Central memory CD8-positive, alpha-beta T cell (primary cell): ENCODE measurements at places on chromosomes 6 and 20.
A peak's percentile ranks its signal among the peaks of the same experiment; 100 is the strongest.

- no peak overlapping the region for H3K27ac ChIP-seq
- H3K27me3 ChIP-seq = no peaks in the 10 kb centered on the region
- no peak overlapping the region for H3K4me3 ChIP-seq
- no peaks in the 10 kb centered on the region for H3K4me1 ChIP-seq
- H3K36me3 ChIP-seq = no peaks in the 10 kb centered on the region
- DNase-seq = no peak
Observed at GRCh38 chr6:18792866-18793265, 405.7 kb downstream of the RNF144B start.

DNA sequence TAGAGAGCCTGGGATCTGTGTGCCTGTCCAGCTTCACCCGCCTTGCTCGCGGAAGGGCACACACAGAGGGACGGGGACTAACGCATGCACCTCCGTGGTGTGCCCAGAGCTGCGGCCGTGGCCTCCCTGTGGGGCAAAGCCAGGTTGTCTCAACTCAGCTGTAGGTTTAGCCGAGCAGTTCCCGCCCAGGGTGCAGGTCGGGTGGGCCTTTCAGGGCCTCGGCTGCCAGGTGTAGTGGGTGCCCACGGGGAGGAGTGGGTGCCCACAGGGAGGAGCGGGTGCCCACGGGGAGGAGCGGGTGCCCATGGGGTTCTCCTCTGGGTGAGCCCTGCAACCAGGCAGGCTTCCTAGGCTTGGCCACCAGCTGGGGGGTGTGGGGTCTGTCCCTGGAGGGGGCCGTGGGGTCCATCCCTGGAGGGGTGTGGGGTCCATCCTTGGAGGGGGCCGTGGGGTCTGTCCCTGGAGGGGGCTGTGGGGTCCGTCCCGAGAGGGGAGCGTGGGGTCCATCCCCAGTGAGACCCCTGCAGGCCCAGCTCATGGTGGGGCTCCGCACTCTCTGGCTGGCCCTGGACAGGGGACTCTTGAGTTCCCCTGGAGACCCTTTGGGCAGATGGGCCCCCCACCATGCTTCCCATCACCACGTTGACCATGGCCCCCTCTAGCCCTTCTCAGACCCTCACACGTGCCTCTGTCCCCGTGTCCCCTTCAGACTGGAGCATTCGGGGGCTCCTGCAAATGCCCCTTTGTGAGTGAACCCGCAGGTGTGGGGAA, 37.8 kb upstream of the CHRNA4 start:
- no peak overlapping the region for H3K27ac ChIP-seq
- no peak for DNase-seq
- no peak overlapping the region for H3K4me3 ChIP-seq
- peaks cover 31% of the 10 kb centered on the region for H3K27me3 ChIP-seq

DNA sequence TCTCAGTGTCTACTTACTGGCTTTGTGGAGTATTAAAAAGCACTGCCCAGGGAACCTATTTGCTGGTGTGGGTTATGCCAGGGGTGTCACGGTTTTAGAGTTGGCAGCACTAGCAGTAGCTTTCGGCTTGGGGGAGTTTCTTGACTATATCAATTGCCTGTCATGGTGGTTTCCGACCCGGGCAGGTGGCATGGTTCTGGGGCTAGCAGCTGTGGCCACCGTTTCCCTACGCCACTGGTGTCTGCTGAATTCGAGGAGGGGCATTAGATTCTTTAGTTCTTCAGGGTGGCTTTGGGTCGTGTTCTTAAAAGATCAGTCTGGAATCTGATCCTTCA, 55.6 kb upstream of the FOXC1 start:
- H3K36me3 ChIP-seq = peaks cover 1% of the 10 kb centered on the region
- H3K27ac ChIP-seq = peak overlapping the region; percentile 80
- peak overlapping the region; percentile 75 for H3K4me3 ChIP-seq
- H3K27me3 ChIP-seq = peaks cover 12% of the 10 kb centered on the region
- H3K4me1 ChIP-seq = peaks cover 26% of the 10 kb centered on the region

DNA sequence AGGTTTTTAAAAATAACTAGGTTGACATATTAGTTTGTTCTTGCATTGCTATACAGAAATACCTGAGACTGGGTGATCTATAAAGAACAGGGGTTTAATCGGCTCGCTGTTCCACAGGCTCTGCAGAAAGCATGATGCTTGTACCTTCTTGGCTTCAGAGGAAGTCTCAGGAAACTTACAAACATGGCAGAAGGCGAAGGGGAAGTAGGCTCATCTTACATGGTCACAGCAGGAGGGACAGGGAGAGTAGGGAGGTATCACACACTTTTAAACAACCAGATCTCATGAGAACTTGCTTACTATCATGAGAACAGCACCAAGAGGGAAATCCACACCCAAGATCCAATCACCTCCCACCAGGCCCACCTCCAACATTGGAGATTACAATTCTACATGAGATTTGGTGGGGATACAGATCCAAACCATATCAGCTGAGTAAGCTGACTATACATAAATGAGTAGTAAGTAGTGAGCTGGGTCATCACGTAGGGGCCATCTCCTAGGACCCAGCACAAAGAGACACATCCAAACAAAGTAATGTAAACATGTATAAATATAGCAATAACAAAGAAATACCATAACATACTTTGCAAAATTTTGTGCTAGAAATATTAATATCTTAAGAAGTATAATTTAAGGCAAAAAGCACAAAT, 31.4 kb upstream of the SIRPG start:
- no peak overlapping the region for H3K4me3 ChIP-seq
- peaks cover 43% of the 10 kb centered on the region for H3K4me1 ChIP-seq
- no peak overlapping the region for H3K27ac ChIP-seq
- H3K27me3 ChIP-seq = no peaks in the 10 kb centered on the region

DNA sequence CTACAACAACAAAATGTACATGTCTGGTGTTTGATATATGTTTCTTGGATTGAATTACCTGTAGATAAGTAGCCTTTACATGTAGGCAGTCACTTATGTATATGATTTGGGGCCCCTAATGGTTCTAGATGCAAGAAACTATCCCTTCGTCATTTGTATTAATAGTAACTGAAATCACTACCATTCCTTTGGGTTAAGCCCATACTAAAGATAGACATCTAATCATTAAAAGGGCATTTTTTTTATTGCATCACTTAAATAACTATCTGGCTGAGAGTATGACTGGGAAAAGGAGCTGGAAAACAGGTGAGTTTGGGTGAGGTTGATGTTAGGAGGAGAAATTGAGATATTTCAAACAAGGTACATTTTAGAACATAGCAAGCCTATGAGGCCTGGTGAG, 213.5 kb upstream of the PLN start:
- H3K36me3 ChIP-seq = no peaks in the 10 kb centered on the region
- no peak overlapping the region for H3K4me3 ChIP-seq
- no peak for DNase-seq
- H3K27me3 ChIP-seq = no peaks in the 10 kb centered on the region
- no peaks in the 10 kb centered on the region for H3K4me1 ChIP-seq
- no peak overlapping the region for H3K27ac ChIP-seq

- H3K36me3 ChIP-seq = peaks cover 85% of the 10 kb centered on the region
- H3K4me1 ChIP-seq = peaks cover 63% of the 10 kb centered on the region
- H3K27ac ChIP-seq = peak overlapping the region; percentile 82
Observed at GRCh38 chr20:35738410-35739179, 3.5 kb downstream of the RBM39 start.

DNA sequence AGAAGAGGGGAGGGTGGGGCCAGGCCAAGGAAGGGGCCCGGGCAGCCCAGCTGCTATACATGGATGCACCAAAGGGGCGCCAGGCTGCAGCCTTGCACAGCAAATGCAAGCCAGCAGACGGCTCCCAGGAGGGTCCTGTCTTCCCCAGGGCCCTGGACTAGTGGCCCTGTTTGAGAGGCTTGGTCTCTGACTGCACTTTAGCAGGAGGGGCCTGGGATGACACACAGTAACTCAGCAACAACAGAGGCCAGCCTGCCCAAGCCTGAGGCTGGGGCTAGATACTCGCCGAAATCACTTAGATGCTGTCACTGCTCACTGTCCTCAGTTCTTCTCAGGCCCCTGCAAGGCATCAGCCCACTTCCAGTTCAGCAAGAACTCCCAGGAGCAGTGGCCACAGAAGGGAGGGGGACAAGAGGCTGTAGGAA, 73.5 kb downstream of the TRAM2 start:
- peaks cover 5% of the 10 kb centered on the region for H3K4me1 ChIP-seq
- no peak overlapping the region for H3K4me3 ChIP-seq
- no peak overlapping the region for H3K27ac ChIP-seq
- H3K36me3 ChIP-seq = peaks cover 11% of the 10 kb centered on the region

GRCh38 chr6:106743612-106744011, 114.2 kb downstream of the QRSL1 start:
- no peak for DNase-seq
- H3K27ac ChIP-seq = no peak overlapping the region
- H3K36me3 ChIP-seq = no peaks in the 10 kb centered on the region

DNA sequence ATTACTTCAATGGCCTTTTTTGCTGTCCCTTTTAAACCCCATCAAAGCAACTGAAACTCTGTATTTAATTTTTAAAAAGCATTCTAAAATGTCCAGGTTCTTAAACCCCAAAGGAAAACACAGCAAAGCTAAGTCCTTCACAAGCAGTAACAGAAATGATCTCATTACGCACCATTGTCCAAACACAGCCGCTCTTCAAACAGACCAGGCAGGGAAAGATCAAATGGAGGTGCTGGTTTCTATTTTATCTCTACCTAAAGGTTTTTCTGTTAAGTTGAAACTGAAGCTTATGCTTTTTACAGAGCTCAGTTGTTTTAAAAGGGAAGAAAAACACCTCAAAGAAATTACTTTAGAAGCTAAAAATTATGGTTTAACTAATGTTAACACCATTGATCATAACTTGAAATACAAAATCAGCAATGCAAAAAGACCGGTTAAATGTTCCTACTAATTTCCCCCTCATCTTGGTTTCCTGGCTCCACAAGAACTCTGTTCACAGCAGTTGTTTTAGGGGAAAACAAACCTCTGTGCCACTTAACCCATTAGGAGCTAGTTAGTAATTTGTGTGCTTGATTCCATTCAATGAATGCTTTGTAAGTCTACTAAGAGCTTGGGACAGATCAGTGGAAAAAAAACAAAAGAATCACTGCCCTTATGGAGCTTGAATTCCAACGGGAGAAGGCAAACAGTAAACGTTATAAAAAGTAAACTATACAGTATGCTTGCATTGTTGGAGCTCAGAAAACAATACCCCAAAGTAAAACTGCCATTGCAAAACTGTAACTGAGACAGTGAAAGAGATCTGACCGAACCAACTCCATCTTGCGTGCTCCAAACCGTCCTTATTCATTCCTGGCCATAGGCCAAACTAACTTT, 87.4 kb downstream of the CD24 start:
- no peak for DNase-seq
- no peaks in the 10 kb centered on the region for H3K36me3 ChIP-seq
- H3K4me1 ChIP-seq = no peaks in the 10 kb centered on the region
- no peak overlapping the region for H3K4me3 ChIP-seq

DNA sequence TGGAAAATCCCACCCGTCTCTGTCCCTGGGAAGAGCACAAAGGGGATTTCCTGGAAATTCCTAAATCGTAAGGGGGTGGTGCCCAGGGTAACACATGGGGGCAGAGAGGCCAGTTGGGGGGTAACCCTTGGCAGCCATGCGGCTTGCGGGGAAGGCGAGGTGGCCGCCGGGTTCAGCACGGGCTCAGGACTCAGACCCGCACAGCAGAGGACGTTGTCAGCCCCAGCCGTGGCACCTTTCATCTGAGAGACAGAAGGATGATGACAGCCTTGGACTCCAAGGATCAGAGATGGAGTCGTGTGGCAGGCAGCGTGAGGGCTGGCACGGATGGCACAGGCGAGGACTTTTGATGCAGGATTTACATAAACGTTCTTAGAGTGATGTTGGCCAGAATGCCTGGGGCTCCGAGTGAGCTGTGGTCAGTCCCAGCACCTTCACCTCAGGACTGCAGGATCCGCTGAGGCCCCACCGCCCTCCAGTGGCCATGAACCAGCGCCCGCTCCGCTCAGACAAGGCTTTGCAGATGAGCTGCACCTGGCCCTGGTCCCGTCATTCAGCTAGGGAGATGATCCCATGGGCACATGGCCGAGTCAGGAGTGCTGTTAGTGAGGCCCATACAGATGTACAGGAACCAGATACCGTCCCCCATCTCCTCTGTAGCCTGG, 190.3 kb downstream of the TAF4 start:
- H3K27me3 ChIP-seq = no peaks in the 10 kb centered on the region
- DNase-seq = no peak
- H3K27ac ChIP-seq = no peak overlapping the region
- H3K4me1 ChIP-seq = no peaks in the 10 kb centered on the region

- H3K4me3 ChIP-seq = no peak overlapping the region
- DNase-seq = no peak
- H3K4me1 ChIP-seq = no peaks in the 10 kb centered on the region
- no peak overlapping the region for H3K27ac ChIP-seq
- no peaks in the 10 kb centered on the region for H3K36me3 ChIP-seq
Observed at GRCh38 chr6:110655821-110656220, 159.4 kb downstream of the CDK19 start.

- H3K27me3 ChIP-seq = no peaks in the 10 kb centered on the region
- H3K4me3 ChIP-seq = no peak overlapping the region
- peaks cover 1% of the 10 kb centered on the region for H3K36me3 ChIP-seq
- no peak overlapping the region for H3K27ac ChIP-seq
Observed at GRCh38 chr20:42530855-42531448, 658.8 kb downstream of the PTPRT start.

GRCh38 chr6:3137057-3137777, 18.7 kb downstream of the BPHL start:
- peaks cover 4% of the 10 kb centered on the region for H3K36me3 ChIP-seq
- DNase-seq = no peak
- no peak overlapping the region for H3K27ac ChIP-seq
- H3K4me3 ChIP-seq = no peak overlapping the region

- no peaks in the 10 kb centered on the region for H3K4me1 ChIP-seq
- H3K4me3 ChIP-seq = no peak overlapping the region
- H3K27me3 ChIP-seq = no peaks in the 10 kb centered on the region
Observed at GRCh38 chr6:84346372-84346771, 118.9 kb upstream of the CEP162 start.

- no peaks in the 10 kb centered on the region for H3K27me3 ChIP-seq
- H3K36me3 ChIP-seq = no peaks in the 10 kb centered on the region
- no peak for DNase-seq
Observed at GRCh38 chr6:56795466-56796195, 152.9 kb upstream of the DST start.

DNA sequence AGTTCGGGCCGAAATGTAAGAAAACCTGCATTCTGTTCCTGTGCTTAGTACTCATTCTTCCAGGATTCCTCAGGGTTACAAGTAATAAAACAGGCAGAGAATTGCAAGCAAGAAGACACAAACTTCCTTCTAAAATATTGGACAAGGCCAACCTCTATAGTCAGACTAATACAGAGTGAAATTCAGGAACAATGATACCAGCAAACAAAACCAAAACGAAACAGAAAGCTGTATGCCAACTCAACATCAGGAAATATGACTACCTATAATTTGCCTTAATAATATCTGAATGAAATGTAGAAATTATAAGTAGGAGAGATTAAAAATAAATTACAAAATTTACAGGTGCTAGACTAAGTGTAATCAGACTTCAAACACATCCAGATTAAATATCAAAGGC, 238.8 kb downstream of the HIVEP2 start:
- H3K27ac ChIP-seq = no peak overlapping the region
- H3K4me3 ChIP-seq = no peak overlapping the region
- no peaks in the 10 kb centered on the region for H3K27me3 ChIP-seq
- H3K4me1 ChIP-seq = no peaks in the 10 kb centered on the region

- H3K4me1 ChIP-seq = no peaks in the 10 kb centered on the region
- peaks cover 92% of the 10 kb centered on the region for H3K27me3 ChIP-seq
- no peak overlapping the region for H3K27ac ChIP-seq
- no peak overlapping the region for H3K4me3 ChIP-seq
- no peak for DNase-seq
Observed at GRCh38 chr20:4563534-4563933, 158.2 kb upstream of the PRND start.
